ENCODE measurements at places on chromosomes 12 and 14.

GRCh38 chr12:94143438-94143837 lies 4.9 kb upstream of the PLXNC1 start:
- DNase-seq, result no peak

- DNase-seq, result no peak
These were observed 48.3 kb upstream of the ACTN1 start for GRCh38 chr14:69027242-69027913.

DNA sequence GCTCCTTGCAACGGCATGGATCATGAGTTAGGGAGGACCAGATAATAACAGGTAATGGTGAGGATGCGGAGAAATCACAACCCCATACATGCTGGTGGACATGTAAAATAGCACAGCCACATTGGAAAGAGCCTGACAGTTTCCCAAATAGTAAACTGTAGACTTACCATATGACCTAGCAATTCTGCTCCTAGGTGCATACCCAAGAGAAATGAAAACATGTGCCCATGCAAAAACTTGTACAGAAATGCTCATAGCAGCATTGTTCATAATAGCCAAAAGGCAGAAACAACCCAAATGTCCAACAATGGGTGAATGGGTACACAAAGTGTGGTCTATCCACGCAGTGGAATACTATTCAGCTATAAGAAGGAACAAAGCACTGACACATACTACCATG lies 97.5 kb upstream of the VRK1 start:
- no peak for DNase-seq

- no peak for DNase-seq
These were observed 67.1 kb downstream of the MON2 start for GRCh38 chr12:62533755-62534107.

DNA sequence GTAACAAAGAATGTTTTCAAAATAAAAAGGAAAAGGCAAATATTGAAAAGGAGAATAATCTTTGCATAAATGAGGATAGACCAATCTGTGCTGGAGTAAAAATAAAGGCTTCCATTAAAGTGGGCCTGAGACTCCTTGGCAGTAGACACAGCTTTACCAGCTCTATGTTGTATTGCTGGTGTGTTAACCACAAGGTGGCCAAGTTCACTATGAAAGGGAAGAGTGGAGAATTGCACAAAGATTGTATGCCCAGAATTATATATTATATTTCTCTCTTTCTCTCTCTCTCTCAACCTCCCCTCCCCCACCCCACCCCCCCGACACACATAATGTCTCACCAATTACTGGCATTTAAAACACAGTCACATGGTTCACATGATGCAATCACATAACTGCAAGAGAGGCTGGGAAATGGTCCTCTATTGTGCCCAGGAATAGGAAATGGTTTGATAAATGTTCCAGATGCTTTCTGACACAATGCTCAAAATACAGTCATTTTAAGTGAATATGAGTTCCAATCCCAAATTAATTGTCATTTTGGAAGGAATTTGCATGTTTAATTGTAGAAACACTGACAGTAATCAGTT lies 222.6 kb upstream of the SYT1 start:
- no peak for DNase-seq

DNA sequence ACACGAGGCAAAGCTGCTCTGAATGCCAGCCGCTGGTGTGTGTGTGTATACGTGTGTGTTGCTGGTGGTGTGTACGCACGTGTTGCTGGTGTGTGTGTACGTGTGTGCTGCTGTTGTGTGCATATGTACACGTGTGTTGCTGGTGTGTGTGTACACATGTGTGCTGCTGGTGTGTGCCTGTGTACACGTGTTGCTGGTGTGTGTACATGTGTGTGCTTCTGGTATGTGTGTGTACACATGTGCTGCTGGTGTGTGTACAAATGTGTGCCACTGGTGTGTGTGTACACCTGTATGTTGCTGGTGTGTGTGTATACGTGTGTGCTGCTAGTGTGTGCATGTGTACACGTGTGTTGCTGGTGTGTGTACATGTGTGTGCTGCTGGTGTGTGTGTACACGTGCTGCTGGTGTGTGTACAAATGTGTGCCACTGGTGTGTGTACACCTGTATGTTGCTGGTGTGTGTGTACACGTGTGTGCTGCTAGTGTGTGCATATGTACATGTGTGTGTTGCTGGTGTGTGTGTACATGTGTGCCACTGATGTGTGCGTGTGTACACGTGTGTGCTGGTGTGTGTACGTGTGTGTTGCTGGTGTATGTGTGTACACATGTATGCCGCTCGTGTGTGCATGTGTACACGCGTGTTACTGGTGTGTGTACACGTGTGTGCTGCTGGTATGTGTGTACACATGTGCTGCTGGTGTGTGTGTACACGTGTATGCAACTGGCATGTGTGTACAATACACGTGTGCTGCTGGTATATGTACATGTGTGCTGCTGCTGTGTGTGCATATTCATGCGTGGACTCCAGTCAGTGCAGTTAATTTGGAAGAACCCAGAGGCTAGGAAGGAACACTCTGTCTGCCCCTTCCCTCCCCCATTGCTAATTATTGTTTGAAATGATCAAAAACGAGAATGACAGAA lies 47.2 kb downstream of the CACNA2D4 start:
- DNase-seq, result no peak

- no peak for DNase-seq
These were observed 49.1 kb downstream of the FBXO33 start for GRCh38 chr14:39383026-39383660.

DNA sequence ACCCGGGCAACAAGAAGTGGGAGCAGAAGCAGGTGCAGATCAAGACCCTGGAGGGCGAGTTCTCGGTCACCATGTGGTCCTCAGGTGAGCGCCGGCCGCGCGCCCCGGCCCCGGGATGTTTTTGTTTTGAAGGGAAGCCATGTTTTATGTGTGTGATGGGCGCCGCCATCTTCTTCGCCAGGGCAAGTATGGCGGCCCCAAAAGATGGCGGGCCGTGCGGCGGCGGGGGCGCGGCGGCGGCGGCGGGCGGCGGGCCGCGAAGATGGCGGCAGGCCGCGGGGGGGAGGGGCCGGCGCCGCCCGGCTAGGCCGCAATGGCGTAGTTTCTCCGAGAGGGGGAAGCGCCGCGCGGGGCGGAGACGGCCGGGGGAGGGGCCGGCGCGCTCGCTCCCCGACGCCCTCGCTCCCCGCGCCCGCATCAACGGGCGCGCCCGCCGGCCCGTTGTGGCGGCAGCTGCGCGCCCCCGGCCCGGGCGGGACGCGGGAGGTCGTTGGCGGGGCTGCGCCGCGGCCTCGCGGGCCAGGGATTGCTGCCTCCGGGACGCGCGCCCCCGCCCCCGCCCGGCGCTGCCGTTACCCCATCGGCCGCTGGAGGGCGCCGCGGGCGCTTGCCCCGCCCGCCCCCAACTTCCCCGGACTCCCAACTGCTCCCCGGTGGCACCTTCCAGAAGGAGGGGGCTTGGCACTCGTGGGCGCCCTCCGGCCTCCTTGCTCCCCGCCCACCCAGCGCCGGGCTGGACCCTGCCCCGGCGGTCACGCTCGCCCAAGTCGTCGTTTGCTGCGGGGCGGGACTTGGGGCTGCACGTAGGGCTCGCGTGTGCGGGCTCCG lies 1.1 kb downstream of the YY1 start:
- peak; percentile 87 for DNase-seq

DNA sequence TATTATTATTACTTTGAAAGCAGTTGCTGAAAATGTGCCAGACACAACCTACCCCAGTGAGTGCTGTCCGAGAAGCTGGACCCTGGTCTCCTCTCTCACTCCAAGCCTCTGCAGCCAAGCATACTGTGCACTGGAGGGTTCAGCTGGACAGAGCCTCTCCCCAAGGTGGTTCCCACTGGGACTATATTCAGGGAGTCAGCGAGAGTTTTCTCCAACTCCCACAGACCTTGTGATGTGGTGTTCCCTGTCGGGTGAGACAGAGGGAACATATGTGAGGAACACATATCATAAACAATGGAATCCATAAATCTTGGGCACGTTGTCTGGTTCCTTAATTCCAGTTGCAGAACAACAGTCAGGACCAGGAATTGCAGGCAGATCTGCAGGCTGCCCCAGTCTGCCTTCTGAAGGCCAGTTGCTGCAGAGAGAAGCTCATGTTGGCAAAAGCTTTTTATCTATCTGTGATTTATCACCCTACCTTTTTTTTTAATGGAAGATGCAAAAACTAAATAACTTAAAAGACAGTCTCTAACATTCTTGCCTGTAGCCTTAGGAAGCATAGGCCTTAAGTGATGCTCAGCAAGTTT lies 619.8 kb upstream of the TBX3 start:
- DNase-seq, result no peak

DNA sequence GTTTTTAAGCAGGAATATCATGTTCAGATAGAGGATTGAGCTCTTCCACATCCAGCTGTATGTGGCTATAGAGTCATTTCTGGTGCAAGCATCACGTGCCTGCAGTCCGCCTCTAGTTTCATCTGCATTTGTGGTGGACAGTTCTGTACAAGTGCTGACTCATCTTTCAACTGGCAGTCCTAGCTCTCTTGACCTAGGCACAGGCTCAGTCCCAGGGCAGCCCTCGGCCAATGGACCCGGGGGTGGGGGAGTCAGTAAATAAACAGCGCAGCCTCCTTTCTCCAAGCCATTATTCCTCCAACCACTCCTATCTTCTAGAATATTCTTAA lies 41.8 kb upstream of the FRMD6 start:
- no peak for DNase-seq

- no peak for DNase-seq
These were observed 56.0 kb downstream of the MSRB3 start for GRCh38 chr12:65334521-65334920.

GRCh38 chr14:86072116-86072894 lies 542.4 kb downstream of the FLRT2 start:
- DNase-seq, result no peak

DNA sequence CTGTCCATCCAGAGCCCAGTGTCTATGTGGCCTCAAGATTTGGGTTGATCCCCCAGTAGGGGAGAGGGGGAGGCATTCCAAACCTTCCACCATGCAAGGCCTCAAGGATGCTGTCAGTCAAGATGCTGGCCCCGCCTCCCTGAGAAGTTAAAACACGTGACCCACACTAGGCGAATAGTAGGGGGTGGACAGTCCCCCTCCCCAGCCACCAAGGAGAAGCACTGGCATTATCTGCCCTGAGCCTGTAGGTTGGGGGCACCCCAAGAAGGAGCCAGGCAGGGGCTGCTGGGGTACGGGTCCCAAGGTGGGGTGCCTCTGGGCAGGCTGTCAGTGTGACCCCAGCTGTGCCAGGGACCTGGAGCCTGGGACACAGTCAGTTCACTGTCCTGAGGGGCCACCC lies 2.3 kb downstream of the SLC25A29 start:
- no peak for DNase-seq

- DNase-seq, result no peak
These were observed 56.3 kb upstream of the SLC6A13 start for GRCh38 chr12:318759-319515.

GRCh38 chr14:75459099-75459741 lies 31.4 kb downstream of the JDP2 start:
- DNase-seq, result no peak

- DNase-seq, result peak; percentile 41
These were observed 2.3 kb upstream of the NOP2 start for GRCh38 chr12:6570264-6570887.

- no peak for DNase-seq
These were observed 1.4 kb downstream of the PTHLH start for GRCh38 chr12:27971121-27971489.

DNA sequence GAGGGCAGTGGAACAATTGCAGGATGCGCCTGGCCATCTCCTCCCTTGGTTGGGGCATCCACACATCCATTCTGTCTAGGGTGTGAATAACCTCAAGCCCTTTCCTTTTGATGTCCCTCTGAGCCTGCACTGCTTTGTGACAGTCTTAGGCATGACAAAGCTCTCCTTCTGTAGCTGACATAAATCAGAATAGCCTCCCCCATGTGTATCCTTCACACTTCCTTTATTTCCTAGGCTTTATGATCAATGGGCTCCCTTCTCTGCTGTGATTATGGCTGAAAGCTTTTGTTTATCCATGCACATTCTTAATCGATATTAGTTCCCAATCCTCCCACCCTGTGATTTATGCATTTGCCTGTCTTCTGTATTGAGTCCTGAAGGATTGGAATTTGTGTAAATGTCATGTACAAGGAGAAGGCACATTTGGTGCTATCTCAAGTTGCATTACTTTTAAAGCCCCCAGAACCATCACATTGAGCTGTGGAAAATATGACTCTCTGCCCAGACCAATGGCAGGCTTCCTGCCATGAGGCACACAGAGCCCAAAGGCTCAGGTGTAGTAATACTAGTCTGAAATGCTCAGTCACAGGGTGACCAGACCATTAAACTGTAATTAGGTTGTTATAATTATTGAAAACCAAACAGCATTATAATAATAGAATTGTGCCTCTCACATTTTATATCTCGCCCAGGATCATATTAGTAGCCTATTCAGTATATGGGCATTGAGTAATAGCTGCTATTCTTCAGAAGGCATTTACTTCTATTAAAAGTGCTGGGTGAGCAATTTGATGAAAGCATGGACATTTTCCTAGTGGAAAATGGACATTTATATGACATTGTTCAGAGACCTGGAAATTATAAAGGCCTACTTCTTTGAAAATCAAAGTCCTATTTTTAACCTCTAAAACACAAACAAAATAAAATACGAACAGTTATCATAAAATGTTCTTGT lies 14.0 kb downstream of the EMP1 start:
- no peak for DNase-seq

- DNase-seq, result no peak
These were observed 21.5 kb upstream of the SLC25A3 start for GRCh38 chr12:98572010-98572409.

- no peak for DNase-seq
These were observed 9.2 kb downstream of the SERPINA9 start for GRCh38 chr14:94466706-94467370.

GRCh38 chr12:109307051-109307450 lies 2.0 kb downstream of the FOXN4 start:
- DNase-seq, result no peak

DNA sequence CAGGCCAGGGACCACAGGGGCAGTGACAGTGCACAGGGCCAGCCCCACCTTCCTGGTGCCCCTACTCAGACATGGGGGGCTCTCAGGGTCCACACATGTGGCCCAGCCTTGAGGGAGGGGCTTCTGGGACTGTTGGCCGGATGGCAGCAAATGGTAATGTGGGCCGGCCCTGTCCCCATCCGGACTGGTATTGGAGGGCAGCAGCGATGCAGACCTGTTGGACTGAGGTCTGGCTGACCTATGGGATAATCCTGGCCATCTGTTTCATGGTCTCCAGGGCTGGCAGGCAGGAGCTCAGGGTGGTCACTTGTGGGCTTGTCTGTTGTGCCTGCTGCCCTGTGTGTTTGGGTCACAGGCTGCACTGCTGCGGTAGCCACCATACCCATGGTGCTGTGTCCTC lies 387.5 kb downstream of the TMEM121 start:
- DNase-seq, result no peak

GRCh38 chr12:10073261-10073660 lies 25.5 kb downstream of the CLEC1A start:
- no peak for DNase-seq
